Heart right ventricle (tissue), 16 donors: ENCODE measurements at places on chromosomes 2 and 18. TPM values are rescaled to one million over a fixed set of nuclear protein-coding genes. Genes with fewer than 3 reads are reported as not detected.

DNA sequence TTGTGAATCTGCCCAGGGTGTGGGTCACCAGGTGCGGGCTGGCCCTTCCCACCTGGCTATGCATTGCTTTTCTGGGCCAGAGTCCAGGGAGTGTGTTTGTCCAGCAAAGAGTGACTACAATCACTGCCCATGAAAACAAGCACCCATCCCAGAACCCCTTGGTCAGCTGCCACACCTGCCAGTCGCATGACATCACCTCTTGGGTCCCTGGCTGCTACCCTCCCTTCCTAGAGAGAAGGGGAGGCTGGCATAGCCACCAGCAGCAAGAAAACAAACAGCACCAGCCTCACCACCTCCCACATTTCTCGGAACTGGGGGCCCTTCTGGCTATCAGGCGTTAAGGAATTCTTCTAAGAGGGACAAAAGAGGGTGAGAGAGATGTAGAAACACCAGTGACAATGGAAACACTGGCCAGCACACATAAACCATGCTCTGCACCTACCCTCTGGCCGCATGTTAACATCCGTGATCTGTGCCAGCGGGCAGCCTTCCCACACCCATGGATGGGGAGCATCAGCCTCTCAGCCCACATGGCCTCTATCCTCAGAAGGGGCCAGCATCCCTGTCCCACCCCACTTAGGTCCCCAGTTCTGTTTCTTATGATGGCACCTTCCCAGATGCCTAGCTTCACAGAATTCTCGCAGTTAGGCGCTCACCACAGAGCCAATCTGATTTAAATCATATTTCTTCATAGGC is 109.7 kb upstream of the GLI2 start:
- no peak for DNase-seq

- DNase-seq, result no peak
Observed at GRCh38 chr2:233919938-233920337, 2.8 kb downstream of the TRPM8 start.

The RTP5 gene
- not detected for total RNA-seq

DNA sequence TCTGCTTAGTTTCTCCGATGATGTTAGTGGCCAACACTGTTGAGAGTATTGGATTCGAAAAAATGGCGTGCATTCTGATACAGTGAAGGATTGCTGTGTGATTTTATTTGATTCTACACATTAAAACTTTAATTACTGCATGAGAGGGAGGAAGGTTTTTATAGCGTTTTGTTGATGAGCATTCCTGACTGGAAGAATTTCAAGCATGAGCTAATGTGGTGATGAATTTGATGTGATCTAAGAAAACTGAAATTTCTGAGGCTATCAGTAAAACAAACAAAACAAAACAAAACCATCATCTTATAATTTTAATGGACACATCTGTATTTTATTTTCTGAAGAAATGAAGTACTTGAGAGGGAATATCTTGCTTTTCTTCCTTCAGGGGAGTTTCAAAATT is 59.6 kb downstream of the ITGB6 start:
- DNase-seq, result no peak

The RIT2 gene
- not detected for total RNA-seq

DNA sequence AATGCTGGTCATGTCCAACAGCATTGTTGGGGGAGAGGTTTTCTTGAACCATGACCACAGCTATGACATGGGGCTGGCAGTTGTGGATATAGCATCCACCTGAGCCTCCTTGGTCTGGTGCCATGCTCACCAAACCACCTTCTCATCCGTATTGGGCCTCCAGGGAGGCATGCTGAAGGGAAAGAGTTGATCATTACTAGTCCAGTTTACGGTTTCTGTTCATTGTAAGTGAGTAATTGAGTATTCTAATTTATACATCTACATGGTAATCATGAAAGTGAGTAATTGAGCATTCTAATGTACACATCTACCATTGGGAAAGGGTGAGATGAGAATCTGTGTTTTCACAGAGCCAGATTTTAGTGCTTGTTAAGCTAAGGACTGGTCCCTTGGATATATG is 6.8 kb downstream of the TMEM87B start:
- DNase-seq, result no peak

- DNase-seq, result no peak
Observed at GRCh38 chr2:169007356-169007755, 23.8 kb downstream of the ABCB11 start.

The B3GNT7 gene
- total RNA-seq, result 20.4 TPM
